ENCODE measurements at places on chromosomes 1 and 21.

DNA sequence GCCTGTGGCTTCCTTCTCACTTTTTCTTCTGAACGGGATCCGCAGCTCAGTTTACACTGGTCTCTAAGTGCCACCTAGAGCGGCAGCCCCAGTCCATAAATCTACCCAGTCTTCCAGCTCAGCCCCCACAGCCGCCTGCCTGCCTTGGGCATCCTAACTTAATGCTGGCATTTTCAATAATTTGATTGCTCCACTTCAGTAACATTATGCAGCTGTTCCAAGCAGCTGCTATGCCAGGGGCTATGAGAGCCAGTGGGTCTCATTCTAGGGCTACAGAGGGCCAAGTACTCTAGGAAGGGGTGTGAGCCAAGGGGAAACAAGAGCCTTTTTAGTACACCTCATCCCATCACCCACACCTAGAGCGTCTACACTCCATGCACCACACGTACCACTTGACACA lies 48.4 kb upstream of the COA6 start:
- no peak for DNase-seq

- no peak for DNase-seq
Measured at GRCh38 chr1:200409203-200409760, 554 bp downstream of the ZNF281 start.

GRCh38 chr1:99069146-99069545 lies 64.5 kb upstream of the PLPPR5 start:
- DNase-seq, result no peak

DNA sequence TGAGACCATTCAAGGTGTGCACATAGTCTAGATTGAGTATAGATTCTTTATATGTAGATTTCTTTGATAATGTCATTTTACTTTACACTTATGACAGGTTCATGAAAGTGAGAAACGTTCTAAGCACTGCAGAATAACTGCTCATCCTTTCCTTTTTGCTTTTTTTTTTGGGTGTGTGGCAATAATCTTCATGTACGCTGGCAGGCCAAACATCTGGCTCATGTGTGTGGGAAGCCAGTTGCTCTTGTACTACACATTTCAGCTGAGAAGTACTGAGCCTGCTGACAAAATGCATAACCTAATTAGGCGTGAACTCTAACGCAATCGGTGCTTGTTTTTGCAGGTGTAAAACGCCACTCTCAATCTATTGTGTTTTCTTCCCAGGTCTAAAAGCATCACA lies 350.8 kb upstream of the KAZN start:
- DNase-seq, result no peak

GRCh38 chr1:235947989-235948388 lies 81.3 kb upstream of the LYST start:
- DNase-seq, result no peak

- no peak for DNase-seq
Measured at GRCh38 chr1:236522937-236523703, 662 bp upstream of the LGALS8 start.

DNA sequence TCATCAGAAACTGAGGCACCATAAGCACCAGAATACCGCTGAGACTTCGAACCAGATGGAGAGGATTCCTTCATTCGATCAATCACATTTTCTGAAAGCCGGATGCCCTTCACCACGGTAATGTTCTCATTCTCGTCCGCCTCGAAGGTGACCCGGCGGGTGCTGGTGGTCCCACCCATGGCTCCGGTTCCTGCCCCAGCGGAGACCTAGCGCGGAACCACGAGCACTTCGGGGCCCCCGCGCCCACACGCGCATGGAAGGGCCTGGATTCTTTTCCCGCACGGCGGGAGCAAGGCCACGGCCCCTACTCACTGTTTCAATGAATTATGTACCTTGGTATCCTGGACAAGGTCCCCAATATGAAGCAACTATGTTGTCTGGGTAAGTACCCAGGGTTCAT lies 33.1 kb upstream of the WDTC1 start:
- no peak for DNase-seq

DNA sequence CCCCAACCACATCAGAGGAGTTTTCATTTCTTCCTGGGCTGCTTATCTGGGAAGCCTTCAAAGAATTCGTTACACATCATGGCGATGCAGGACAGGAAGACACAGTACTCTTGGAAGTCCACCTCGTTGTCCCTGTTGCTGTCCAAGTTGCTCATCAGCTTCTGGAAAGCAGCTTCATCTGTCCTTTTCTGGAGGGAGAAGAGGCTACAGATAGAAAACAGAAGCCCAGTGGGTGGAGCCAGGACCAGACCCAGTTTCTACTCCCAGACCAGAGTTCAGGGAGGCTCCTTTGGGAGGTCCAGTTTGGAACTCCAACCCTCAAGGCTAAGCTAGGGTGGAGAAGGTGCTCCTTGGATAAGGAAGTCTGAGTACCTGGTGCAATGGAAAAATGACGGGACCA lies 1.9 kb downstream of the S100A4 start:
- no peak for DNase-seq

DNA sequence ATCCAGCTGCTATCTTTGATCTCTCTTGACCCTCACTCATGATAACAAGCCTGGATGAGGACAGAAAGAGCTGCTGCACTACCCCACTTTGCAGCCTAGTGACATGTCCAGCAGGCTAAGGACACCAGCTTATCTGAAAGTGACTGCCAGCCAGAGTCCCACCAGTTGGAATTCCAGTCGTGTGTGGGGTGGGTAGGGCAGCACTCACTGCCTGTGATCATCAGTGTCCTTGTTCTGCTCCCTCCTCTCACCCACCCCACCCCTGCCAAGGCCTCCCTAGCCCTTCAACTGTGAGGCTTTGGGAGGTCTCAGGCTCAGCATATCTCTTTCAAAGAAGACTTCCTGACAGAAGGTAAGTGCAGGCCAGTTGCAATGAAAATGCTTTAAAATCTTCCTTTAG lies 15.5 kb upstream of the NMNAT2 start:
- no peak for DNase-seq

- DNase-seq, result no peak
Measured at GRCh38 chr1:32465578-32465933, 684 bp downstream of the ZBTB8B start.

DNA sequence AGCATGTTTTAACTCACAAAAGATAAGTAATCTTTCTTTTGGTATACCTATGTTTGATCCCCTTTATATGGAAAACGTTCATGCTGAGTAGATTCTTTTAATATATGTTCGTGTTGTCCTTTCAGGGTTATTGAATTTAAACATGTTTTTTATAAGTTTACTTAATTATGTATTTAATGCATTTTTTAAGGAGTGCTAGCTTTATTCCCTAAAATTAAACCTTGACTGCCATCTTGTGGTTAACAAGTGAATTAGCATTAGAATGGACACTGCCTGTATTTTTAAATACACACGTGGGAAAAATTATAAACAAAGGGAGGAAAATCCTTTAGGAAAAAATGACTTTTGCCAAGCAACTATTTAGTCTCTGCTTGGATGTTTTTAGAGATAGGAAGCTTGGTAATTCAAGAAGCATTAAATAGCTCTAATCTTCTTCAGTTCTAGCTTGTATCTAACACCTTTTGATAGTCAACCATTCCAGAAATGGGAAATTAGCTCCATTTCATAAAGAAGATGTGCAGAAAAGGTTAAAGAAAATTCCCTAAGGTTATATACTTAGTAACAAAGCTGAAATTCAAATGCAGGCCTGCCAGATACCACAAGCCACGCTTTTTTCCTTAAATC lies 43.0 kb downstream of the UBE2U start:
- no peak for DNase-seq

- no peak for DNase-seq
Measured at GRCh38 chr1:208942394-208943130, 641.0 kb upstream of the CAMK1G start.

DNA sequence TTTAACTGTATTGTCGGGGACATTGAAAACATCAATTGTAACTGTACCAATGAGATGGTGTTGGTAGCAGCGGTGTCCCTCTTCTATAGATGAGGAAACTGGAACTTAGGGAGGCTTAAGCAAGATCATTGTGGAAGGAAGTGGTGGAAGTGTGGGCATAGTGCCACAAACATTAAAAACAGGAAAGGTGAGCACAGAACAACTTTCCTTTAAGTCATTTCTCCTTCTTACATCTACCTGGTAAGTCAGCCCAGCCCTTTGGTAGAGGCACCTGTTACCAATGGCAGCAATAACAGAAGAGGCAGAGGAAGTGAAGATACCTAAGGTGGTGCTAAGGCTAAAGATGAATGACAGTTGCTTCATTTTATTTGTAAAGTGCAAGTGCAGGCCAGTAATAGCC lies 12.0 kb upstream of the CTSS start:
- DNase-seq, result no peak

DNA sequence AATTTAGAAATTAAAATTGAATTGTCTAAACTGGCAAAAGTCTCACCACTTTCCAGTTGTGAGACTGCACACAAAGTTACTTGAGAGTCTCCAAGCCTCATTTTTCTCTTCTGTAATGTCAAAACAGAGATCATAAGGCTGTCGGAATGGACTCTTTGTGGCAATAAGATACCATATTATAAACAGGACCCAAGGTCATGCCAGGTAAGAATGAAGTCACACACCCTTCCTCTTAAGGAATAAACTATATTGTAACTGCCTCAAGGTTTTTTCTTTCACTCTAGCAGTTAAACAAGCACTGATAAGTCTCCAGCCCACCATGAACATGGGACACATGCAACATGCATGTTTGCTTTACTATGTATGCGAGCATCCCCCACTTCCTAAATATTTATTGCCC lies 50.1 kb upstream of the DIRAS3 start:
- DNase-seq, result no peak

DNA sequence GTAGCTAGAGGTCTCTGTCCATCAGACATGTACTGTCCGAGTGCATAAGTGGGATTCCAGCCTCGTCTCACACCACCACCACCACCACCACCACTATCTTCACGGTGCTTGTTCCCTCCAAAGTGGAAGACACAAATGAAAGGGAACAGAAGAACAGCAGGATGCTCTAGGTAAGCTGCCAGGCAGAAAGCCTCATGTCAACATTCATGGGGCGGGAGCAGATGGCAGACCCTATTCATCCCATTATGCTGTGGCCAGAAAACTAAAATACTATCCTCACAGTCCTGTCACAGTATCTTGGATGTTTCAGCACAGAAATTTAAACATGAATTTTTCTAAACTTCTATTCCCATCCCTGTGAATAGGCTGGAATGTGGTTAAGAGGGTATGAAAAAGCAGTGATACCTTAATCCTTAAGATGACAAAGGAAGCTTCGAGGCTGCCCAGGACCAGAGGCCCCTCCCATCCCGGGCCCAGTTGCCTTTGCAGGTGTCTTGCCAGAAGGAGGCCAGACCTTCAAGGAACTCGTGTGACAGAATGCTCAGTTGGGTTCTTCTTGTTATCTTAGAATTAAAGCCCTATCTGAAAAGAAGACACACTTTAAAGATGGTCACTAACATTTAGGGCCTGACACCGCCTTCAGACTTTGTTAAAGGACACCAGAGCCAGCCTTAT lies 24.7 kb downstream of the APCS start:
- DNase-seq, result no peak

- DNase-seq, result peak; percentile 45
Measured at GRCh38 chr1:167043752-167044488, 46.3 kb downstream of the GPA33 start.

DNA sequence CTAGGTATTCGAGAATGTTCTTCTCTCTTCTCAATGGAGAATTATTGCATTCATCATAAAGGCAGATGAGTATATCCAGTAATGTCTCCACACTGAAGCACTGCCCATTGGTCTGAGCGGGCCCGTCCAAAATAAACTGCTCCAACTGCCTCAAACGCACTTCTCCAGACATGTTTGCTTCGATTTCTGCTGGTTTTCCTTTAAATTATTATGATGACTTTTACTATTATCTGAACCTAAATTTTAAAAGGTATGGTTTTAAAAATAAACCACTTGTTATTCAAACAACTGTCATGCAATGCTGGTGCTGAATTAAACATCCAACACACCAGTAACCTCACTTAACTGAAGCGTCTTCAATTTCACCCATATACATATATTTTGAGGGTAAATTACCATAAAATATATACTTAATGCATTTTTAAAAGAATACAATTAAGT lies 1.3 kb downstream of the CDC42BPA start:
- no peak for DNase-seq

DNA sequence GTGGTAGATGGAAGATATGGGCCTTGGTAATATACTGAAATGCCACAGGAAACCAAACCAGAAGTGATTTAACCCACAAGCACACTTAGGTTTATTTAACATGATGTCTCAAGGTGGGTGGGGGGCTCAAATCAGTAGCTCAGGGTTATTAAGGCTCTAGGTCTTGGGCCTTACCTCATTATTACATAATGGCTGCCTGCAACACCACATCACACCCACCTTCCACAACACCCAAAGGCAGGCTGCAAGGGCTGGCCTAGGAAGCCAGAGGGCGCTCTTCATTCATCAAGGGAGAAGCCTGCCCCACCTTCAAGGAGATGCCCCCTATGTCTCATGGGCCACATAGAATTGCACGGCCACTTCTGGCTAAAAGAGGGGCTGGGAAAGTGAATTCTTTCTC lies 6.0 kb downstream of the TFF1 start:
- DNase-seq, result no peak

All from central memory CD8-positive, alpha-beta T cell (primary cell).